Activated CD4-positive, alpha-beta memory T cell treated with anti-CD3 and anti-CD28 coated beads for 36 hours (primary cell): ENCODE measurements at places on chromosomes 4 and X. TPM values are rescaled to one million over a fixed set of nuclear protein-coding genes. Genes with fewer than 3 reads are reported as not detected.

Gene IL21
- total RNA-seq = 67.0 TPM

Gene GPRIN3
- 20.0 TPM for total RNA-seq

Gene ARFIP1
- 10.5 TPM for total RNA-seq

Gene NPY1R
- total RNA-seq = not detected

Gene S100G
- total RNA-seq = not detected

Gene FGB
- total RNA-seq = not detected

Gene DMRTC1B
- total RNA-seq = not detected

DNA sequence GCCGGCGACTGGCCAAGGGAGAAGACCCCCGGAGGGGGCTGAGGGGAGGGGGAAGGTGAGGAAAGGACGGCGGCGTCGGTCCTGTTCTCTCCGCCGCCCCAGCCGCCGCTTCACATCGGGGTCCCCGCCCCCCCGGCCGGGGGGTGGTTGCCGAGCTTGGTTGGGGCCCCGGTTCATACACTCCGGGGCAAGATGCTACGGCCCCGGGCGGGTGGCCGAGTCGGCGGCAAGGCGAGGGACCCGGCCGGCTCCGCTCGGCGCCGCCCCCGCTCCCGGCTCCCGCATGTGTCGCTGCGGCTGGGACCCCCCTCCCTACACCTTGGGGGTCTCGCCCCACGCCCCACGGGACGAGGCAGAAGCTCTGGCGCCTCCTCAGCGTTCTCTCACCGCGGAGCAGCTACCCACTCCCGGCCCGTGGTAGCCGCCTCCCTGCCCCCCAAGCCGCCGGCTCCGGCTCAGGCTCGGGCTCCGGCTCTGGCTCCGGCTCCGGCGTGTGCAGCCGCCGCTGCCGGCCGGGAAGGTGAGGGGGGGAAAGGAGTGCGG, 461 bp downstream of the FBXW7 start:
- peak overlapping the region; percentile 95 for H3K4me3 ChIP-seq
- H3K4me1 ChIP-seq = peaks cover 63% of the 10 kb centered on the region
- H3K27me3 ChIP-seq = no peaks in the 10 kb centered on the region
- peak overlapping the region; percentile 99 for H3K27ac ChIP-seq
- H3K36me3 ChIP-seq = peaks cover 28% of the 10 kb centered on the region
- DNase-seq = peak; percentile 32

GRCh38 chrX:154369449-154370299, 4.8 kb downstream of the FLNA start:
- no peaks in the 10 kb centered on the region for H3K27me3 ChIP-seq
- peak overlapping the region; percentile 96 for H3K4me3 ChIP-seq
- DNase-seq = peak; percentile 82
- peak overlapping the region; percentile 96 for H3K27ac ChIP-seq
- H3K4me1 ChIP-seq = peaks cover 24% of the 10 kb centered on the region

DNA sequence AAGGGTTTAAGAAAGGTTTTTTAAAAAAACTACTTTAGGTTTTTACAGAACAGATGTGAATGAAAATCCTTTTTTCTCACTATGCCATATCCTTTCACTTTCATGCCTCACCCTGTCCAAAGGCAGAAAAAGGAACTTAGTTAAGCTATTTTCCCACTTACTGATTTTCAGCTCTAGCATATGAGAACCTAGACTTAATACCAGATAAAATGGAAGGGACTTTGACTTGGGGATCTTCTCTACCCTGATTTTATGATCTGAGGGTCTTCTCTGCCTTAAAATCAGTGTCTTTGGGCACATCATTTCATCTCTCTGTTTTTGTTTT, 42.4 kb downstream of the FNIP2 start:
- no peak overlapping the region for H3K27ac ChIP-seq
- H3K4me3 ChIP-seq = no peak overlapping the region
- no peak for DNase-seq
- no peaks in the 10 kb centered on the region for H3K27me3 ChIP-seq
- peaks cover 3% of the 10 kb centered on the region for H3K36me3 ChIP-seq

DNA sequence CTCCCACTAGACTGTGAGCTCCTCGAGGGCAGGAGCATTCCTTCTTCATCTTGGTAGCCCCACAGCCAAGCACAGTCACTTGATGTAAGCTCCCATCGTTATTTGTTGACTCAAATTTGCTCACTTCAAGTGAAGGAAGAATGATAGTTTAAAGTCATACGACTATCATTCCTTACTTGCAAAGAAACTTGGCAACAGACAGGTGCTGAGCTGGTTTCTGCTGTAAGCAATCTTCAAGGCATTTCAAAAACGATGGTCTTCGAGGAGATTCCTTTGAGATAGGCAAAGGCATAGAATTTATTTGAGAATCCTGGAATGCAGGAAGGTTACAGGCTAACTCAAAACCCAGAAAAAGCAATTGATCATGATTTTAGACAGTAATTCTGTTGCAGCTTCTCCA, 64.8 kb downstream of the QDPR start:
- H3K4me1 ChIP-seq = no peaks in the 10 kb centered on the region
- no peak overlapping the region for H3K27ac ChIP-seq
- DNase-seq = no peak
- H3K27me3 ChIP-seq = no peaks in the 10 kb centered on the region
- no peaks in the 10 kb centered on the region for H3K36me3 ChIP-seq

DNA sequence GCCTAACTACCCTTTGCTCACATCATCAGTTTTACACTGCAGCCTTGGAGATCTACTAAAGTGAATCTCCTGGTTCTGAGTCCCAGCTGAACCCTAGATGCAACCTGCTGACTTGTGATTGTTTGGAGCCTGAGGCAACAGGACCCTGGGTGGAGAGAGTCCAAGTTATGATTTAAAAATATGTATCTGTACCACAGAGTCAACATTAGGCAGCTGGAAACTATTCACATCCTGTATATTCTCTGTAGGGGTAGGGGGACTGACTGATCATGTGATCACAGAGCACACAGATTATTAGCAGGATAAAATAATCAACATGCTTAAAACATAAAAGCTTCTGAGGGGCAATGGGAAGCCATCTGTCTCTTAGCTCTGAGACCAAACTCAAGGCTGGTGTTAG, 52.1 kb downstream of the CT47B1 start:
- no peaks in the 10 kb centered on the region for H3K27me3 ChIP-seq
- no peak for DNase-seq
- H3K36me3 ChIP-seq = no peaks in the 10 kb centered on the region
- H3K4me1 ChIP-seq = no peaks in the 10 kb centered on the region

DNA sequence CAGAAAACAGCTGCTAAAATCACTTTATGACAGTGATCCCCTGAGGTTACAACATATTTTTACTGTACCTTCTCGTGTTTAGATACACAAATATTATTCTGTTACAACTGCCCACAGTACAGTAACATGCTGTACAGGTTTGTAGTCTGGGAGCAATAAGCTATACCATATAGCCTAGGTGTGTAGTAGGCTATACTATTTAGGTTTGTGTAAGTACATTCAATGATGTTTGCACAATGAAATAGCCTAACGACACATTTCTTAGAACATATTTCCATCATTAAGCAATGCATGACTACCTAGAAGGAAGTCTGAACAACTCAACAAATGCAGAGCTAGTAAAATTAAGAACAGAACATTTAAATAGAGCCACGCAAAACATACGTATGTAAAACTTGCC, 112.7 kb downstream of the ZAR1 start:
- H3K4me1 ChIP-seq = no peaks in the 10 kb centered on the region
- H3K4me3 ChIP-seq = no peak overlapping the region
- H3K27me3 ChIP-seq = no peaks in the 10 kb centered on the region
- peaks cover 7% of the 10 kb centered on the region for H3K36me3 ChIP-seq

DNA sequence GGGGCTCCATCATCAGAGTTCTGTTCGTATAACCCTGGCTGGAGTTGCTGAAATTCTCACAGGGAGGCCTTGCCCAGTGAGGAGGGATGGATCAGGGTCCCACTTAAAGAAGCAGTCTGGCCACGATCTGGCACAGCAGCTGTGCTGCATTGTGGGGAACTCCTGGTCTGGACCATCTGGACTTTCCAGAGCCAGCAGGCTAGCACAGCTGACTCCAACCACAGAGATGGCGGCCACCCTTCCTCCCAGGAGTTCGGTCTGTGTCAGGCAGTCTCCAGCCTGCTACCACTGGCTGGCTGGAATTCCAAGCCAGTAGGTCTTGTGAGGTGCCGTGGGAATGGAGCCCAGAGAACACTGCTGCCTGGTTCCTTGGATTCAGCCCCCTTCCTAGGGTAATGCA, 62.0 kb downstream of the SLAIN2 start:
- no peak overlapping the region for H3K27ac ChIP-seq
- H3K27me3 ChIP-seq = no peaks in the 10 kb centered on the region
- H3K36me3 ChIP-seq = peaks cover 11% of the 10 kb centered on the region
- DNase-seq = no peak
- H3K4me3 ChIP-seq = no peak overlapping the region

DNA sequence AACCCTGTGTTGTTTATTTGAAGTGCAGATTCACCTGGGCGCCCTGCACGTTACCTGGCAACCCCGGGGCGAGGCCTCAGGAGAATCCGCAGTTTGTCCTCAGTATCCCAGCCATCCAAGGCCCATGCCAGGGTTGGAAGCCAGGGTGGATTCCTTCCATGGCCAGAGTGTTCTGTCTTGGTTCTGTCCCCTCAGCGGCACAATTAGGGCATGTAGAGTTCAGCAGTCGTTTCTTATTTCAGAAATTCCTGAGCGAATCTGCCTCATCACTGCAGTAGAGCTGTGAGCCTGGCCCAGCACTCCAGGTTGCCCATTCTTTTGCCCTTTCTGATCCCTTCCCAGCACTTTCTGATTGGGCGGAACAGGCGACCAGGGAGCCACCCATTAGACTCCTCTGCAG, 29.9 kb upstream of the CLCN4 start:
- DNase-seq = no peak
- no peak overlapping the region for H3K4me3 ChIP-seq
- no peak overlapping the region for H3K27ac ChIP-seq
- H3K27me3 ChIP-seq = no peaks in the 10 kb centered on the region

- DNase-seq = no peak
- H3K4me3 ChIP-seq = no peak overlapping the region
- H3K36me3 ChIP-seq = no peaks in the 10 kb centered on the region
- H3K27me3 ChIP-seq = no peaks in the 10 kb centered on the region
These were observed 29.3 kb upstream of the SRPX start for GRCh38 chrX:38249965-38250364.

GRCh38 chrX:85897362-85898126, 149.8 kb downstream of the CHM start:
- H3K4me1 ChIP-seq = no peaks in the 10 kb centered on the region
- H3K36me3 ChIP-seq = peaks cover 11% of the 10 kb centered on the region
- no peaks in the 10 kb centered on the region for H3K27me3 ChIP-seq
- no peak overlapping the region for H3K4me3 ChIP-seq

GRCh38 chrX:34875204-34875603, 67.4 kb upstream of the FAM47B start:
- no peaks in the 10 kb centered on the region for H3K36me3 ChIP-seq
- H3K27ac ChIP-seq = no peak overlapping the region
- H3K27me3 ChIP-seq = no peaks in the 10 kb centered on the region
- DNase-seq = no peak
- no peak overlapping the region for H3K4me3 ChIP-seq

DNA sequence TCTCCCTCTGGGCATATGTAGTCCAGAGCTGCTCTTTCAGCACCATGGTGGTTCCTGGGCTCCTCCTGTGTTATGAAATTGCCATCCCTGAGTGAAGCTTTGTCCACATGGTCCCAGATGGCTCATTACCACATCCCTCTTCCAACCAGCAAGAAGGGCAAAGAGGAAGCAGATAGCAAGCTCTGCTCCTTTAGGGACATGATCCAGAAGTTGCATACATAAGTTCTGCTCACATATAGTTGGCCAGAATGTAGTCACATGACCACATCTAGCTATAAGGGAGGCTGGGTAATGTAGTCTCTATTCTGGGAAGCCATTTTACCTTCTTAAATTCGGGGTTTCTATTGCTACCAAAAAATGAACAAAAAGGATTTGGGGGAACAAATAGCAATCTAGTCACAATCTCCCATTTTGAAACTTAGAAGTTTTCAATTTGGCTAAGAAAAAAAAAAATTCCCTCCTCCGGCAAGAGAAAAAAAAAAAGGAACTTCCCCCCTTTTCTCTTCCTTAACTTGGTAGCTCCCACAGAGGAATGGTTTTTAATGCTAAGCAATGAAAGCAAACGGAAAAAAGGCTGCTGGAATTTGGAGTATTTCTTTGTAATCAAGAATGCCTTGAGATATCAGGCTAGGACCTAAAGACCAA, 88.2 kb upstream of the USP9X start:
- no peaks in the 10 kb centered on the region for H3K27me3 ChIP-seq
- H3K27ac ChIP-seq = no peak overlapping the region
- H3K36me3 ChIP-seq = no peaks in the 10 kb centered on the region
- H3K4me3 ChIP-seq = no peak overlapping the region
- H3K4me1 ChIP-seq = no peaks in the 10 kb centered on the region
- DNase-seq = no peak
